Hypothalamus (tissue), 51 donors: ENCODE measurements at places on chromosomes 12 and 14.

GRCh38 chr12:13004361-13004760, 4.3 kb upstream of the HEBP1 start:
- DNase-seq: no peak

- no peak for DNase-seq
Observed at GRCh38 chr12:31710021-31710818, 18.6 kb downstream of the AMN1 start.

- DNase-seq: no peak
Observed at GRCh38 chr12:102120886-102121285, 903 bp downstream of the PARPBP start.

GRCh38 chr12:111643427-111643826, 42.3 kb downstream of the BRAP start:
- no peak for DNase-seq

DNA sequence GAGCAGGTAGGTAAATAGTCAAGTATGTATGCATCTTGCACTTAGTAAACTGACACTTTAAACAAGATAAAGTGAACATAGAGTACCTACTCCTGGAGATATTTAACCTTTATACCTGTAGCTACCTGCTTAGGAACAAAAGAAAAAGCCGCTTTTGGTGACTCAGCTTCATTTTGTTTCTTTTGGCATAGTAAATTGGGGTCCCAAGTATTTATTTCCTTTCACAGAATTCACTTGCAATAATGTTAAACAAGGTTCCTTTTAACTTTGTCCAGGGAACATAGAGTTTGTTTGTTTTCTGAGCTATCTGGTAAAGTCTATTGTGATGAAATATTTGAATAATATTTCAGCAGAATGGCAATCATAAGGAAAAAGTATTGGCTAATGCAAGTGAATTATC, 20.0 kb downstream of the SLCO1B3 start:
- DNase-seq: no peak

DNA sequence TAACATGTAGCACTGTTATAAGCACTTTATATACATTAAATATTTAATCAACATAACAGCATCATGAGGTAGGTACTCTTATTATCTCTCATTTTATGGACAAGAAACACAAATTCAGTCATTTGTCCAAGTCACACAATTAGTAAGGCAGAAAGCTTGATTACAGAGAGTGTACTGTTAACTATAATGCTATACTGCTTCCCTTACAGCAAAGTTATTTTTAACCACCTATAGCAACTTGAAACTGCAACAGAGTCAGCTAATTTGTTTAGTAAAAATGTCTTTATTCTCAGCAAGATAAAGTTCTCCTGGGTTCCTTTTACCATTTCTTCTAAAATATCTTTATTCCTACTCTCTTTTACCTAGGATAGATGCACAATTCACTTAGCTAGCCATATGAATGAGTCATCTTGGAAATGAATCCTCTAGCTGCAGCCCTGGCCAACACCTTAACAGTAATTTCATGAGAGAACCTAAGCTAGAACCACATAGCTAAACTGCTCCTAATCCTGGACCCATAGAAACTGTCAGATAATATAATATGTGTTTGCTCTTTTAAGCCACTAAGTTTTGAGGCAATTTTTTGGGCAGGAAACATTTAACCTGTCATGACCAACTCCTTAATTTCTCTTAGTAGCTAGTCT, 90.2 kb upstream of the HECTD1 start:
- no peak for DNase-seq

- DNase-seq: no peak
Observed at GRCh38 chr12:89529738-89530137, 3.9 kb upstream of the POC1B start.

DNA sequence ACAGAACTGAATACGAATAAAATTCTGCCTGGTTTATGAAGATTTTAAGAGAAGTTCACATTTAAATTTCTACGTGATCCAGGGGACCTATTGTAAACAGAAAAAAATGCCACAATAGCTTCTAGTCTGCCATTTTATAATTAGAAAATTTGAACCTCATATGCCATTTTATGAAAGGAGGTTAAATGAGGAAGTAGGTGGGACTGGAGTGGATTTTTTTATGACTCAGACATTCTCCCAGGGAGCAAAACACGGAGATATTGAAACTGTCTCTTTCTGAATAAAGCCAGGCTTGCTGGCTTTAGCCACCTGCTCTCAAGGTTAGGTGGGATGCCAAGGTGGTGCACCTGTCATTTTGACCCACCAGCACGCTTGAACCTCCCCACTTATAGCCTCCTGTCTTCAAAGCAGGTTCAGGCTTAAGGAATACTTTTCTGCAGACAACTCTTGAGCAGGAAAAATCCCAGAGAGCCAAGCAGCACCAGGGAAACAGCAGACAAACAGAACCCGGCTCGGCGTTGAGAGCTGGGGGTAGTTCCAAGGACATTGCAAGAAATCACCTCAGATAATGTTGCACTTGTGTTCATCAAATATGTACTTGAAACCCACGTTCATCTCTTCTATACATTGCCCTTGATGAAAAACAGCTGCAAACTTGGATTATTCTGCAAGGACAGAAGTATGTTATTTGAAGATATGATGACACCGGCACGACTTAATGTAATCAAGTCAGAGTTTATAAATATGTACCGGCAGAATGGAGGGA, 203.7 kb downstream of the PPM1H start:
- no peak for DNase-seq

DNA sequence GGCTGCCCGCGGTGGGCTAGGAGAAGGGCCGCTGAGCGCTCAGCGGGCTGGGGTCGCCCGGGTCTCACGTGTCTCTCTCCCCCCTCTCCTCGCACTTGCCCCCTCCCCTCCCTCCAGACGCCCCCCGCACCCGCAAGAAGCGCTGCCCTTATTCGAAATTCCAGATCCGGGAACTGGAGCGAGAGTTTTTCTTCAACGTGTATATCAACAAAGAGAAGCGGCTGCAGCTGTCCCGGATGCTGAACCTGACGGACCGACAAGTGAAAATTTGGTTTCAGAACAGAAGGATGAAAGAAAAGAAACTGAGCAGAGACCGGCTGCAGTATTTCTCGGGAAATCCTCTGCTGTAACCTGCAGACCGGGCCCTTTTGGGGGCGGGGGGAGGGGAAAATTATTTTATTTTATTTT, 314 bp upstream of the HOTAIR start:
- DNase-seq: no peak

DNA sequence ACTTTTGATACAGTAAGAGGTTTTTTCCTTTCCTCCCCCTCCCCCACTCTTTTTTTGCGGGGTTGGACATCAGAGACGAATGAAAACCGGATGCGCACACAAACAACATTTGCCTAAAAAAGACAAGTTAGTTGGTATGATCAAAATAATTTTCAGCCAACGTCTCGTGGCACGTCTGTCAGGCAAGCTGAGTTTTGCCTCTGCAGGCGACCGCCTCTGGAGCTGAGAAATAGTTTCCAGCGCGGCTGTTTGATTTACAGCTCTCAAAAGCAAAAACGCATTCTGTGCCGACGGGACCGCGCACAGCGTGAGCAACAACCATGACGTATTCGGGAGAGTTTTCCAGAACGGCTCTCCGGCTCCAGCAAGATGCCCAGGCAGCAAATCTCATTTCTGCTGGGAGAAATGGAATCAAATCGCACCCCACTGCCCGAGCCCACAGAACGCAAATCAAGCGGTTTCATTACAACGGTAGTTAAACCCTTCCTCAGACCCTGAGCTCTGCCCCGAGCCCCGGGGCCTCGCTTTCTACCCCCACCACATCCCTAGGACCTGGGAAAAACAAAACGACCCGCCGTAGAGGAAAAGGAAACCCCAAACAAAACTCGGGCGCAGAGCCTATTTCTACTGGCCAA, 14.2 kb upstream of the CALM1 start:
- peak; percentile 74 for DNase-seq

DNA sequence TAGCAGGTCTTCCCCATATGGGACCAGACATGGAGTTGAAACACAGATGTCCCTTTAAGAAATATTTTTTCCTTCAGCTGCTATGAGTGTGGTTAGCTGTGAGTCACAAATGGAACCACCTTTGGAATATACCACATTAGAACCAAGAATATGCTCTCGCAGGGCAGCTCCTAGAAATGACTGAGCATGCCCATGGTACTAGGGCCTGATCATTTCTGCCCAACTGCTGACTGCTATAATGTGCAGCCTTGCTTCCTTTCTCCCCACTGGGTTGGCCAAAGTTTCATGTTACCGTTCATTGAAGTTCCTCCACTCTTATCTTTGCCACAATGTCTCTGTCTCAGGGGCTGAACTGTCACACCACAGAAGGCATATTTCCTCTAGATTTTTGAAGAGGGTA, 1074.6 kb downstream of the FLRT2 start:
- no peak for DNase-seq

DNA sequence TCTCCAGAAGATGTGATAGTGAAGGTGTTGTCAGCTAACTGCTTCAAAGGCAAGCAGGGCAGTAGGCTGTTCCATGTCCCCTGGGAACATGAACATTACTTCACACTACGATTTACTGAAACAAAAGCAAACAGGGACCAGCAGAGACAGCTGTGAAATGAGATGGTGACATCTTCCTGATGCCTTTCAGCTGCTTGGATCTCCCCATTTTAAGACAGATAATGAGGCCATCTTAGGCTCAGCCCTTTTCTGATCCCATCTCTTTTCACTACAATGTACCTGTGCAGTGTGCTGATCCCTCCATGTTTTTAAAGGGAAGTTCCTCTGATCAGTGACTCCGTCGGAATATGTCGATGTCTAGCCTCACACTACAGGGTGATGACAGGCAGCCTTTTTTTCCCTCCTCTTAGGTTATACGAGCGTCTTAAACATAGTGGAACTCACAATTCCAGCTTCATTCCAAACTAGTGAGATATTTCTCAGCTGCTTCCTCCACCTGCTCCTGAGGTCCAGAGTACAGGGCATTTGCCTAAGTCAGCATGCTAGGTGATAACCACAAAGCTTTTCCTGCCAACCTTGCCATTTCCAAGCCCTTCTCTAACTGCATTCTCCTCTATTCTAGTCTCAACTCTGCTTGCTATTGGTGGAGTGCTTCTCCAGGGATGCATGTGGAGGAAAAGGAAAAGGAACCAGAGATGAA, 87.6 kb upstream of the EGLN3 start:
- no peak for DNase-seq

GRCh38 chr12:59164991-59165718, 244.9 kb upstream of the LRIG3 start:
- DNase-seq: no peak

DNA sequence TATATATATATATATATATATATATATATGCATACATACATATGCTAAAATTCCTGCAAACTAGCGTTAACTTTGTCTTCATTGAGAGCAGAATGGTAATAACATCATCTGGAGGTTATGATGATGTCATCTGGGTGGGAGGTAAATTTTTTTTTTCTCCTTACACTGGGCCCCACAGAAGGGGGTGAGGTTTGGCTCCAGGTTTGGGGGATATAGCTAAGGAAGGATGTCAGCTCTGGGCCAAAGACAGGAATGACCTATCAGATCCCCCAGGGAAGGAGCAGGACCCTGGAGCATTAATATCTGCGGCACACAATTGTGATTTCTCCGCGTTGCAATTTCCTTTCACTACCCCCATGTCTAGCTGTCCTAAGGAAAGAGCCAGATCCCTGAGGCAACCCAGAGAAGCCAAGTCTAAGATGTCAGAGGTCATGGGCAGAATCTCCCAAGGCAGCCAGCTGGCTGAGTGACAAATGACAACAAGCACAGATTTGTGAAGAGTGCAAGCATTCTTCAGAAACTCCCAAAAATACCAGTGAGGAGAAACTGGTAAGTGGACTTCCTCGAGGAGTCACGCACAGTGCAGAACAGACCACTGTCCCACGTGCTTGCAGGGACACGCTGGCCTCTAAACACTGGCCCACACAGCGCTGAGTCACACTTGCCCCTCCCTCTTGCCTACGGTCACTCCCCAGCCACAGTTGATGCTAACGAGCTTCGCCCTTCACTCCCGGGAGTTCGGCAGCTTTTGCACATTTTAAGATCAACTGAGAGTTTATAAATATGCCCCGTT, 9.9 kb downstream of the UBC start:
- DNase-seq: peak; percentile 58

DNA sequence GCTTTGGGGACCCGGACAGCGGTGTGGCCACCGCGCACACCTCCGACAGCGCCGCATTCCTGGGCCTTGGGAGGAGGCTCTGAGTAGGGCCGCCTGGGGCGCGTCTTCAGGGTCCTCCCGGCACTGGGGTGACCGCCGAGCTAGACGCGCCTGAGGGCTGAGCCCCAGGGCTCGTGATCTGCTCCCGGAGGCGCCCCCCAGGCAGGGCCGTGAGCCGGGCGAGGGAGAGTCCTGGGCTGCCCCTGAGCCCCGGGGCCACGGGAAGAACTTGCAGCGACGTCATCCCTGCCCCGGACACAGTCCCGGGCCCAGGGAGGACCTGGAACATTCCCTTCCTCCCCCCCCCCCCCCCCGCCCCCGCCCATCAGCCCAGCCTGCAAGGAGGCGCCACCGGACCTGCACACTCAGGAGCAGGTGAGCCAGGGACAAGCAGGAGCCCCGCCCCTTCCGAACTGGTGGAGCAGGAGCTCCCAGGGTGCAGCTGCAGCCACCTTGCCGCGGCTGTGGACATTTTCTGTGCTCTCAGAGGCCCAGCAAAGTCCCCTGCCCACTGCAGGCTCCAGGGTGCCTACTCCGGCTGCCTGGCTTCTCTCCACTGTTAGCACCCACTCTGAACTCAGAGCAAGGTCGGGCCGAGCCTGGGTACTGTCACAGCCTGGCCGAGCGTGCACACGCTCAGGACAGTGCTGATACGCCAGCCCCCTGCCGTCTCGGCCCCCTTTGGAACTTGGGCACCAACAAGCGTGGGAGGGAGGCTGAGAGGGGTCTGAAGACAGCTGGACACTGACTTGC, 50.7 kb downstream of the A2M start:
- DNase-seq: peak; percentile 24

- DNase-seq: no peak
Observed at GRCh38 chr12:15787778-15788177, 1.4 kb downstream of the EPS8 start.

DNA sequence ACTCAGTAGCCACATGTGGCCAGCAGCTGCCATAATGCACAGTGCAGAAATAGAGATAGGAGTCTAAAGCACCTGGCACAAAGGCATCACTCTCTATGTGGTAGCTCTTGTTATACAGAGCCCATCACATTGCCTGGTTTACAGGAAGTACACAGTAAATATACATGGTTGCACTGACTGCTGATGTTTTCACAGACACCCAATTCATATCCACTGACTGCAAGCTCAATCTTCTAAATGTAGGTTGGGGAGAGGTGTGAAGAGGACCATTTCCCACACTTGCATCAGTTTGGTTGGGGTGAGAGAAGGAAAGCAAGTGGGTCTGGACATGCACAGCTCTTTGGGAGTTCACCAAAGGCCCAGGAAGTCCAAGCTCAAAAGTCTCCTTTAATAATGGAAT, 172.8 kb downstream of the DPF3 start:
- no peak for DNase-seq

DNA sequence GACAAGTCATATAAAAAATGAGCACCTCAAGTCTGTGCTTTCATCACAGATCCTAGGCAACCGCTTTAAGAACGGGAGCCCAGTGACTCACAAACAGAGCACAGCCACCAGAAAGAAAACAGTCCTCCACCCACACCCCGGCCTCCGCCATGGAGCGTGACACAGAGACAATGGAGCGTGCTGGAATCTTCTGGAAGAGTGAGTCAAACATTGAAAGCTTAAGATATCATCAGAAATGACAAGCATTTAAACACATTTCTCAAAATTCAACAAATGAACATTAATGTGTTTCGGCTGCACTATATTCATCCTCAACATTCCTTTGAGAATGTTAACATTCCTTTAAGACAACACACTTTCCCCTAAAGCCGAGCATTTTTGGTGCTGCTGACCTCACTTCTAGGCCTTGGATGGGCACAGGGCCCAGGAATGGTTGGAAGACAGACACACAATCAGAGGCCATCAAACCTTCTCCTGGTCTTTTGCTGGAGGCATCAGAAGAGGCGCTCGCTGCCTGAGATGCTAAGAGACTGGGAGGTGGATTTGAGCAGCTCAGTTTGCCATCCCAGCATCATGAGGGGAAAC, 23.6 kb upstream of the TMEM132D start:
- DNase-seq: no peak
